ENCODE measurements at places on chromosomes 16 and 17.

DNA sequence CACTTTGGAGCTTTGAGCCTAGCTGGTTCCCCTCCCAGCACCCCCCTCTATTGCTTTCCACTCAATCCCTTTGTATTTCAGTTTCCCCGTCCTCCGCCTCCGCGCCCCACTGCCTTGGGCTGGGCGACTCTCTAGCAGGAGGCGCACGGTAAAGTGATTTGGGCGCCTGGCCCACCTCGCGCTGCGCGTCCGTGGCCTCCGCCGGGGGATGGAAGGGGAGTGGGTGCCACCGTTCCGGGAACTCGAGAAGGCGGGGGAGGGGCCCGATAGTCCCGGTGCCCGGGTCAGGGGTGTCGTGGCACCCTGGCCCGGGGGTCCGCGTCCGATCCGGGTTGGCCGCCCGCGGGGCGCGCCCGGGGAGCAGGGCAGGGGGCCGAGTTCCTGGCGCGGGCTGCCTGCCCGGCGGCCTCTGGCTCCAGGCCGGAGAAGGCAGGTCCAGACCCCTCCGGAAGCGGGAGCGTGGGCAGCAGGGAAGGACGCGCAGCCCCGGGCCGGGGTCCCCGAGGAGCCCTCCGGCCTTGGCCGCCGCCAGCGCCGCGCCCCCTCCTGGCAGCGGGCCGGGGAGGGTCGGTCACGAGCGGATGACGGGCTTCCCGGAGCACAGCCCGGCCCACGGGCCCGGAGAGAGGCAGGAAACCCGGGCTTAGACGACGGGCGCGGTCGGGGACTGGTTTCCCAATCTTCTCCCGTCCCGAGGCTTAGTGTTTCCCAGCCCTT is 15.8 kb downstream of the MEOX1 start:
- DNase-seq: peak; percentile 55

- DNase-seq: no peak
Observed at GRCh38 chr17:20852990-20853370, 189.8 kb downstream of the USP22 start.

DNA sequence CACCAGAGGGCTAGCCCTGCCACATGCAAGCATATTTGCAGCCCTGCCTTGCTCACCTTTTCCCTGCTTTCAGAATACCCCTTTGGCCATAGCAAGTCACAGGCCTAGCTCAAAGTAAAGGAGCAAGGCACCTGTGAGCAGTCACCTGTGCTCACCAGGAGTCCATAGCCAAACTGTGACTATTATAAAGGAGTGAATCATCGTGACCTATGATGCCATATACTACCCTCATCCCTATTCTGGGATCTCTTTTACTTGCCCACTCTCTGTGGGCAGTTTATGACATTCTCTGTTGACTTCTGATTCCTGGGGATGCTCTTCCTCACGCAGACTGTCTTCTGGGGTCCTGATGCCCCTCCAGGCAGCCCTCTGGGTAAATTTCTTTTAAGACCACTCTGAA is 200.5 kb upstream of the NLRP1 start:
- no peak for DNase-seq

DNA sequence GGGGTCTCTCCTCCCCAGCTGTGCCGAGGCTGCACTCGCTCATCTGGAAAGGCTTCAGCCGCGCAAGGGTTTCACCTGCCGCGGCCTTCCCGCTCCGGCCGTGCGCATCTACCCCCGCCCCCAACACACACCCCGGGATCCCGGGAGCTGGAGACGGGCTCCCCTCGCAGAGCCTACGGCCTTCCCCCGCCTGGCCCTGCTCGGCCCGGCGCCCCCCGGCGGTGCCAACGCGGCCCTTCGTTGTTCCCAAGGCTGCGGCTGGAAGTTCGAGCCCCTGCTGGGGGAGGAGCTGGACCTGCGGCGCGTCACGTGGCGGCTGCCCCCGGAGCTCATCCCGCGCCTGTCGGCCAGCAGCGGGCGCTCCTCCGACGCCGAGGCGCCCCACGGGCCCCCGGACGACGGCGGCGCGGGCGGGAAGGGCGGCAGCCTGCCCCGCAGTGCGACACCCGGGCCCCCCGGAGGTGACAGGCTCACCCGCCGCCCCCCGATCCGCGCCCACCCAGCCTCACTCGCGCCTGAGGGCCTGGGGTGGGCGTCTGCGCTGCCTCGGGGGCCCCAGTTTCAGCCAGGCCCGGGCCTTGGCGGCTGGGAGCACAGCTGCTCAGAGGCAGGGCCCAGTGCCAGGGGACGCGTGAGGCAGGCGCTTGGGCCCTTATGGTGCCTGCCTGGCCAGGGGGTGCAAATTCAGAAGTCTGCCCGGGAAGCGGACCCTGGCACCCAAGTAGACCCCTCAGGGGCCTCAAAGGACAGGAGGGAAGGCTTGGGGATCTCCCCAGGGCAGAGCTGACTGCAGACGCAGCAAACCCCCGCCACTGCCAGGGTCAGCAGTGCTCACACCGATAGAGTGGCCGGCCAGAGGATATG is 11.2 kb downstream of the GALK1 start:
- DNase-seq: no peak

- DNase-seq: no peak
Observed at GRCh38 chr16:3912897-3913296, 32.4 kb upstream of the CREBBP start.

DNA sequence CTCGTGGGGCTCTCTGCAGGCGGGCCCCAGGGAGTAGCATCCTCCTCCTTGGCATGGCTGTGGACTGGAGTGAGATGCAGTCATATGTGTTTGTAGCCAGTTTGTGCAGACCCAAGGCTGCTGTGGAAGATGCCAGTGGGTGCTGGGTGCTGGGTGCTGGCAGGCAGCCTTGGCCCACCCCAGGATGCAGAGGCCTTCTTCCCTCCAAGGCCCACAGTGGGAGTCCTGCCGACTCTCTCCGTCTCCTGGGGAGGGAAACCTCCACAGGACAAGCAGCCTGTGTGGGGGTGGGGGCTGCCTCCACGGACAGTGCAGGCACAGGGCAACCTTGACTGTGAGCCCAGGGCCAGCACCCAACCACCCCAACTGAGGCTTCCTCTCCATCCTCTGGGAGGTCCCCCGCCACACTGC is 13.8 kb upstream of the TMEM92 start:
- DNase-seq: no peak

- no peak for DNase-seq
Observed at GRCh38 chr17:81419319-81419885, 24.1 kb downstream of the BAHCC1 start.

DNA sequence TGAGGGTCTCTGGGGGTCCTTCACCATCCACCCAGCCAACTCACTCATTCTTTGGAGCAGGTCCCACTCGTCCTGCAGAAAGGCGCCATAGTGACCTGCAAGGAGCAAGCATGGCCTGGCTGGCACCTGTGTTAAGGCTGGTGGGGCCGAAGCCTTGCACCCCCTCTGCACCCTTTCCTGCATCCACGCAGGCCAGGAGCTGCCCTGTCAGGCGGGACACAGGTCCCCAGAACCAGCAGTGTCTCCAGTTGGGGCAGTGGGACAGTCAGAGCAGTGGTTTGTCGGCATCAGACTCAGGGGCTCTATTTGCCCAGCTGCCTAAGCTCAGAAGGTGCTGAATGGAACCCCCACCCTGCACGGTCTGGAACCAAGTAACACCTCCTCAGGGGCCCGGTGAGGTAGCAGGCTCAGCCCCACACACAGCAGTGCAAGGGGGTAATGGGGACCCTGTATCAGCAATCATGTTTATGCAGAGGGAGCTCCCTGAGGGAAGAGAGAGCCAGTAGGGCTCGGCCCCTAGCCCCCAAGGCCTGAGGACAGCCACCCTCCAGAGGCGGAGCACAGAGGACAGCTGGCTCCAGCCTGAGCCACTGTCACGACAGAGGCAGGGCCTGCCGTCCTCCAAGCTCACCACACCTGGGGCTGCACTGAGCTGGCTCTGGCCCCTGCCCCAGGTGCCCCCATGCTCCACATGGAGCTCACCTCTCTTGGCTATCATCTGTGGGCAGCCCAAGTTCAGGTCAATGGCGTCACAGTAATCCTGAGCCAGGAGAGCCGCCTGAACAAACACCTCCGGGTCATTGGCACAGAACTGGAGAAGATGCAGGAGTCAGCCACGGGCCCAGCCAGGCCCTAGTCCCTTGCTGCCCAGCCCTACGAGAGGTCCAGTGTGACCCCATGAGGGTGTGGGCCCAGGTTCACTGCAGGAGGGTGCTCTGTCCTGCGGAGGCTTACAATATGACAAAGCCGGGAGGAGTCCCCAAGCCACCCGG is 1.9 kb downstream of the DUS1L start:
- no peak for DNase-seq

- no peak for DNase-seq
Observed at GRCh38 chr17:50563092-50563511, 2.6 kb downstream of the CACNA1G start.

DNA sequence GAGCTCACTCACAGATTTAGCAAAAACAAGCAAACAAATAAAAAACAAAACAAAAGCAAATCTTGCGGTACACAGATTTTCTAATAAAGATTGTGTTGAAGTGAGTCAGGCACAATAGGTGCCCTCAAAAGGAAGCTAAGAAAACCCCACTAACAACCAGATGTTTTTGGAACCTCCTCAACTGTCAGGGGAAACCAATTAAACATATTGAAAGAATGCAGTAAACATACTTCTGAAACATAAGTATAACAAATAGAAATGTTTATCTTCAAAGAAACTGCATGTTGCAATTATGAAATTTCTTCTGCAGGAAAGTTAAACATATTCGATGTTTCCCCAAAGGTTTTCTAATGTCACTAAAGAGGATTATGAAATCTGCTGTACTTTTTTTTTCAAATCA is 110.5 kb upstream of the CORO6 start:
- DNase-seq: no peak

DNA sequence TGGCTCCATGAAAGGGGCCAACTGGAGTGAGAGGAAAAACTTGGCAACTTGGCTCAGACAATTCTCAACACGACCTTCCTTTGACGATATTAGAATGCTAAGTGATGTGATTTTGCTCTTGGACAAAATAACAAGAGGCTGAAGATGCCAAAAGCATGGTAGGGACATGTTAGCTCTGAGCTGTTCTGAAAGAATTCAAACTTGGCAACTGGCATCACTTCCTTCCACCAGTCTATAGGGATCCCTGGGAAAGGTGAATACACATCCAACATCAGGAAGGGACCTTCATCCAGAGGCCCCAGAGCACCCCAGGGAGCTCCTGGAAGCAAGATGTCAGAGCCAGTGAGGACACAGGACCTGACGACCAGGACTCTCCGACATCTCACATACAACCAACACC is 4.3 kb downstream of the KRT37 start:
- DNase-seq: no peak

DNA sequence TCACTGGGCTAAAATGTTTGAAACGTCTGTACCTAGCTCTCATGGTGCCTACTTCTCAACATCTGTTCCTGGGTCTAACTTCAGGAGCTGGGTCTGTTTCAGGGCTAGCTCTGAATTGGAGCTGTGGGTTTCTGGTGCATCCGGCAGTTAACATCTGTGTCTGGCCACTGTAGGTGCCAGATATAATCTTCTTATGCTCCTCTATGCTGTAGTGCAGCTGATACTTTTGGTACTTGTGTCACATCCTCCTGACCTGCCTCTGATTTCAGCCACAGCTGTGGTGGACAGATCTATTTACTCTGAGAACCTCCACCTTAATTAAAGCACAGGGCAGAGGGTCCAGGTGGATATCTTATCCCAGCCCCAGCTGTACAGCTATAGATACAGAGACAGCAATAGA is 496.5 kb upstream of the CDH11 start:
- no peak for DNase-seq

DNA sequence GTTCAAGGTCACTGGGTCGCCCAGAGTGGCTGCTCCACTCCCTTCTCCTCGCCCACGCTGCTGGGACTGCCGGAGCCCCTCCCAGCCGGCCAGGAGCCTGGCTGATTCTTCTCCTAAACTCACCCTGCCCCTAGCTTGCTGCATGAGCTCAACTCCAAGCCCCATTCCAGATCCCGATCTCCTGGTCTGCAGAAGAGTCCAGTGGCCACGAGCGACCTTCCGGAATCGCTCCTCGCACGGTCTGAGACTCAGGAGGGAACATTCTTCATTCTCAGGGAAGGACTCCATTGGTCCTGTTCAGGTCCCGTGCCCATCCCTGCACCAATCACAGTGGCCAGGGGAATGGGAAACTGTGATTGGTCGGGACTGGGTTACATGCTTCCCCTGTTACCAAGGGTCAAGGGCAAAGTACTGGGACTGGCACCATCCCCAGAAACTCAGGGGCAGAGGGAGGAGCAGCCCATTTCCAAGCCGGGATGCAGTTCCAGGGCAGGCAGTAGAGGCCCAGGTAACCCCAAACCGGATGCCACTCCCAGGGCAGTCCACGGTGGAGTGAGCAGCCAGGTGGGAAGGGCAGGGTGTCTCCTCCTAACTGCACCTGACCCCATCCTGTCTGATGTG is 24.5 kb upstream of the CIBAR2 start:
- DNase-seq: no peak

GRCh38 chr17:50129728-50130558 is at the start of gene SAMD14:
TSS of gene SAMD14 (minus strand) at chr17:50130160. CDS start at chr17:50124959, 5,201 bp downstream.
- DNase-seq: no peak

DNA sequence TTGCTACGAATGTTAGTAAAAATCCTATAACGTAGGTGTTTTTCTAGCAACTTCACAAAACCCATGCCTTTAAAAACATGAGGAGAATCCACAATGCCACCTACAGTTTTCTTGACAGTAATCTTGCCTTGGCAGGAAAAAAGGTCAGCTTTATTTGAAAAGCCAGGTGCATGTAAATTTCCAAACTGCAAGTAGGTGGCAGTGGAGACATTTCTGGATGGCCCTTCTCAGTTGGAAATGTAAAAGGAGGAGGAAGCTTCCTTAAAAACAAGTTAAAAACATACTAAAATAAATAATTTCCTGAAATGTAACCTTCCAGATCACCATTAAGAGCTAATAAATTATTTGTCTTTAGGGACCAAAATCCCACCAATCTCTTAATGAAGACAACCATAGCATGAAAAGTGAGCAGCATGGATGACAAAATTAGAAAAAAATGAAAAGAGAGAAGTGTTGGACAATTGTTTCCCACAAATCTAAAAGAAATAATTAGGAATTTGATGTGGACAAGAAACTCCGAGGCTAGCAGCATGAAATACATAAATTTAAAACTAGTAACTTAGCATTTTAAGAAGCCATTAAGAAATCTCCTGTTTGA is 152.2 kb downstream of the SNX11 start:
- no peak for DNase-seq

DNA sequence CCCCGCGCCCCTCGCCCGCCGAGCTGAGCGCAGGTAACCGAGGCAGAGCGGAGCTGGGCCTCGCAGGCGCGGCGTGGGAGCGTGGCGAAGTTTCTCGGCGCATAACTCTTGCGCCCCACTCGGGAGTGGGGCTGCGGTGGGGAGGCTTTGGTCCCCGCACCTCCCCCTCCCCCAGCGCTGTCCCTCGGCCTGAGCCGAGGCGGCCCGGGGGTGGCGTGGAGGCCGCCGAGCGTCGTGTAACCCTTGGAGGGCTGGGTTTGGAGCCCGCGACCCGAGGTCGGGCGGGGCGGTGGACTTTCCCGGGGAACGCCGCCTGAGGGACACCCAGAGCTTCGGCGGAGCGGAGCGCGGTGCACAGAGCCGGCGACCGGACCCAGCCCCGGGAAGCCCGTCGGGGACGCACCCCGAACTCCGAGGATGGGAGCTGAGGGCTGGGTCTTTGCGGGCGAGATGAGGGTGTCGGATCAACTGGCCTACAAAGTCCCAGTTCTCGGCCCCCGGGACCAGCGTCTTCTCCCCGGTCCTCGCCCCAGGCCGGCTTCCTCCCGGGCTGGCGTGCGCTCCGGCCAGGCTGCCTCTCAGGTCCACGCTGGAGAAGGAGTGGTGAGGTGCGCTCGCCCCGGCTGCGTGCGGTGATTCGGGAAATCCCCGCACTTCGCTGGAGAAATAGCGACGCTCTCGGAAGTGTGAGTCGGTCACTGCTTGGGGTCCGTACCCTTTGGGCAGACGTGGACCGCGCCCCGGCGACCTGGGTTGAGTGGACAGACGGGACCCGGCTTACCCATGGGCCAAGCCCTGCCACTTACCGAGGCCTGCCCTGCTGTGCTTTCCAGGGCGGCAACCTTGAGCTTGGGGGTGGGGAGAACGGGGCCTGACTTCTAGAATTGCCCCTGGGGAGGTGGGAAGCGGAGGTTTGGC is 168.4 kb downstream of the RAB11FIP4 start:
- no peak for DNase-seq
